ENCODE measurements at places on chromosomes 2 and 18. TPM values are rescaled to one million over a fixed set of nuclear protein-coding genes. Genes with fewer than 3 reads are reported as not detected.

The TUBA3E gene
- not detected for total RNA-seq

The MEIS1 gene
- total RNA-seq: 15.9 TPM

The ASAP2 gene
- 66.2 TPM for total RNA-seq

GRCh38 chr2:11145350-11145749 is 9.9 kb upstream of the SLC66A3 start:
- H3K36me3 ChIP-seq: no peaks in the 10 kb centered on the region
- no peaks in the 10 kb centered on the region for H3K4me1 ChIP-seq
- no peak for DNase-seq
- peaks cover 15% of the 10 kb centered on the region for H3K27me3 ChIP-seq
- no peak overlapping the region for H3K4me3 ChIP-seq
- no peak overlapping the region for H3K27ac ChIP-seq

DNA sequence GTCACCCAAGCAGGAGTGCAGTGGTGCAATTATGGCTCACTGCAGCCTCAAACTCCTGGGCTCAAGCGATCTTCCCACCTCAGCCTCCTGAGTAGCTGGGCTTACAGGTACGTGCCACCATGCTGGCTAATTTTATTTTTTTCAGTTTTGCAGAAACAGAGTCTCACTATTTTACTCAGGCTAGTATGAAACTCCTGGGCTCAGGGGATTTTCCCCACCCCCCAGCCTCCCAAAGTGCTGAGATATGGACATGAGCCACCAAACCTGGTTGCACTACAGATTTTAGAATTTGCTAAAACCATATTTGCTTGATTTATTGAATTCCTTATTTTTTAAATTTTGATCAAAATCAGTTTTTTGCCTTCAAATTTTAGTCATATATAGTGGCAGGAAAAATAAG is 1553.4 kb downstream of the LRP1B start:
- H3K4me3 ChIP-seq: no peak overlapping the region
- H3K27ac ChIP-seq: no peak overlapping the region
- no peaks in the 10 kb centered on the region for H3K36me3 ChIP-seq
- DNase-seq: no peak
- no peaks in the 10 kb centered on the region for H3K27me3 ChIP-seq

DNA sequence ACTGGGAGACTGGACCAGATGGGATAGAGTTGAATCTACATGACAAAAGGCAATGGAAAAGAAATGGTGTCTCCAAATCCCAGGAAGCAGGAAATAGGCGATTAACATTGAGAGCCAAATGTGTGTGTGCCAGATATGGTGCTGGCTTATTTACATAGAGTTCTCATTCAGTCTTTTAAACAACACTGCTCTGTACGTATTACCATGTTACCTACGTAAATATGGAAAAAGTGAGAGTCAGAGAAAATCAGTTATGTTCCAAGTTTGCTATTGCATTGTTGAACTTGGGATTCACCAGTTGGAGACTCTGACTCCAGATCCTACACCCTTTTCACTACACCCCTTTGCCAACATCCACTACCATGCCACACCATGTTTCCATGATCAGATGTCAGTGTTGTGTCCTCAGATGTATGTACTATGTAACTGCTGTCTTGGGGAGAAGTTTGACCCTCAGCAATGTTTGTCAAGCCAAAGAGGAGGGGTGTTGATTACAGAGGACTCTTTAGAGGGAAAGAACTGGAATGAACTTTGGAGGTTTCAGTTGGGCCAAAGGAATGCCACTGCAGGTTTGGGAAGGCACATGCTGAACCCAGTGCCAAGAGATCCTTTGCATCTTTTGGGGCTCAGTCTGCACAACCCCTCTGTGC is 19.6 kb upstream of the GREB1 start:
- no peak overlapping the region for H3K27ac ChIP-seq
- no peak for DNase-seq
- no peak overlapping the region for H3K4me3 ChIP-seq
- no peaks in the 10 kb centered on the region for H3K36me3 ChIP-seq
- no peaks in the 10 kb centered on the region for H3K4me1 ChIP-seq

DNA sequence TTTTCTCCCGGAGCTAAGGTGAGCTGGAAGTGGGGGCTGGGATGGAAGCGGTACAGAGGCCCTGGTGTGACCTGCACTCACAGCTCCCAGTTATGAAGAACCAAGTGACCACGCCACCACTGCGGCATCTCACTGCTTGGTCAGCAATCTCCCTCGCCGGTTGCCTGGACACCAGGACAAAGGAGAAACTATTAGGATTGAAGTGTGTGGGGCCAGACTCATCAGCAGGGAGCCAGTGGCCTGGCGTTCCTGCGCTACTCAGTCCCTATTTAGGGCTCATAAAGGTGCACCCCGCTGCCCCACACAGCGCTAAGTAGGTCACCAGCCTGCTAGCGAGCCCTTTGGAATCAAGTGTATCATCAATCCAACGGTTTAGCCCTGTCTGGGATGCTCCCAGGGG is 82.9 kb downstream of the ZCCHC2 start:
- no peak for DNase-seq
- H3K27me3 ChIP-seq: peaks cover 37% of the 10 kb centered on the region
- peaks cover 3% of the 10 kb centered on the region for H3K4me1 ChIP-seq
- no peaks in the 10 kb centered on the region for H3K36me3 ChIP-seq
- H3K27ac ChIP-seq: no peak overlapping the region
- no peak overlapping the region for H3K4me3 ChIP-seq

GRCh38 chr2:38159191-38159590 is 83.2 kb upstream of the CYP1B1 start:
- DNase-seq: no peak
- no peak overlapping the region for H3K27ac ChIP-seq
- H3K27me3 ChIP-seq: no peaks in the 10 kb centered on the region

DNA sequence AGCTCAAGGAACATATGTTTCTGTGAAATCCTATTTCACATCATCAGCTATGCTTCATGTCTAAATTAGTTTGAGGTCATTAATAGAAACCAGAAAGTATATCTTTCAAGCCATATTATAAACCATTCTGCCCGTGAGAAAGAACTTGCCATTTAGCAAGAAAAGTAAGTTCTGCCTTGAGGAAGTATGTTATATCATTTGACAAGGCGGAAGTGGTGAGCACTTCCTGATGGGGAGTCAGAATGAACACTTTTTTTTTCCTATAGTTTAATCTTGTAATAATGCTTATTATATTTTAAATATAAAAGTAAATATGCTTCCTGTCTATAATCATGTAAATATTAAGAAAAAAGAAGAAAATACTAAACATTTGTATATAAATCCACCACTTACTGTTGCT is 39.3 kb upstream of the NRXN1 start:
- no peak for DNase-seq
- no peak overlapping the region for H3K4me3 ChIP-seq
- H3K27ac ChIP-seq: no peak overlapping the region
- H3K36me3 ChIP-seq: no peaks in the 10 kb centered on the region

- no peak overlapping the region for H3K4me3 ChIP-seq
- no peak overlapping the region for H3K27ac ChIP-seq
- H3K27me3 ChIP-seq: peaks cover 5% of the 10 kb centered on the region
- H3K4me1 ChIP-seq: no peaks in the 10 kb centered on the region
- no peaks in the 10 kb centered on the region for H3K36me3 ChIP-seq
- DNase-seq: no peak
Measured at GRCh38 chr2:47664817-47665216, 118.1 kb upstream of the MSH6 start.

Measured in osteoblast (primary cell).